ENCODE measurements at places on chromosomes 12 and 14. TPM values are rescaled to one million over a fixed set of nuclear protein-coding genes. Genes with fewer than 3 reads are reported as not detected.
A peak's percentile ranks its signal among the peaks of the same experiment; 100 is the strongest.

DNA sequence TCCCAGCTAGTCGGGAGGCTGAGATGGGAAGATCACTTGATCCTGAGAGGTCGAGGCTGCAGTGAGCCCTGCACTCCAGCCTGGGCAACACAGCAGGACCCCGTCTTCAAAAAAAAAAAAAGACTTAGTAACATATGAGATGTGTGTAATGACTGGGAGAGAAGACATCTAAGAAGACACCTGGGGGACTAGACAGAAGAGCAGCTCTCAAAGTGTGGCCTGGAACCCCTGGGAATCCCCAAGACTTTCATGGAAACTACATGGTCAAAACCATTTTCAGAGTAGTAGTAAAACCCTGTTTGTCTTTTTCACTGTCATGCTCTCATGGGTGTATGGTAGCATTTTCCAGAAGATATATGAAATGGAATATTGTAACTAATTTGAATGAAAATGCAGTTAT lies 45.3 kb downstream of the R3HDM2 start:
- no peak for DNase-seq
- H3K27me3 ChIP-seq, result no peaks in the 10 kb centered on the region
- no peaks in the 10 kb centered on the region for H3K36me3 ChIP-seq

The STYK1 gene
- 6.4 TPM for total RNA-seq

The SERPINA4 gene
- total RNA-seq, result not detected

The SIX1 gene
- total RNA-seq, result 3.7 TPM

- H3K27ac ChIP-seq, result no peak overlapping the region
- H3K27me3 ChIP-seq, result no peaks in the 10 kb centered on the region
- no peak for DNase-seq
- H3K4me1 ChIP-seq, result no peaks in the 10 kb centered on the region
- H3K36me3 ChIP-seq, result no peaks in the 10 kb centered on the region
These were observed 36.1 kb downstream of the ASCL1 start for GRCh38 chr12:102993537-102993936.

DNA sequence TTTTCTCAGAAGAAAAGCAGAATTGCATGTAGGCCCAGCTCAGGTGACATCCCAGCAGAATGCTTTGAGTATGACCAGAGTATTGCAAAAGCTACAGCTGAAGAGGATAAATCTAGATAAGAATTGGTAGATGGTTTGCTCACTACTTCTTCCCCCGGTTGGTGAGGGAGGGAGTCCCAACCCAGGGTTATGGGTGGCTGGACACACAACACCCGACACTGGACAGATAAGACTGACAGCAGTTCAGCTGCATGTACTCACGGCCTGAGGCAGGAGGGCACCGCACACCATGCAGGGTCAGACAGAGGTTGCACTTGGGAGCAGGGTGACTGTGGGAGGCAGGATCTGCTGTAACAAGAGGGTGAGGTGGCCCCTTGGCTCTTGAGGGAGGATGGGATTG lies 1.7 kb upstream of the CLEC4C start:
- H3K36me3 ChIP-seq, result no peaks in the 10 kb centered on the region
- DNase-seq, result no peak
- no peaks in the 10 kb centered on the region for H3K27me3 ChIP-seq
- H3K4me3 ChIP-seq, result no peak overlapping the region
- H3K27ac ChIP-seq, result no peak overlapping the region
- H3K4me1 ChIP-seq, result no peaks in the 10 kb centered on the region

- H3K27ac ChIP-seq, result no peak overlapping the region
- H3K4me3 ChIP-seq, result no peak overlapping the region
- no peaks in the 10 kb centered on the region for H3K27me3 ChIP-seq
- peaks cover 8% of the 10 kb centered on the region for H3K4me1 ChIP-seq
These were observed 183.0 kb downstream of the PHETA1 start for GRCh38 chr12:111185889-111186227.

DNA sequence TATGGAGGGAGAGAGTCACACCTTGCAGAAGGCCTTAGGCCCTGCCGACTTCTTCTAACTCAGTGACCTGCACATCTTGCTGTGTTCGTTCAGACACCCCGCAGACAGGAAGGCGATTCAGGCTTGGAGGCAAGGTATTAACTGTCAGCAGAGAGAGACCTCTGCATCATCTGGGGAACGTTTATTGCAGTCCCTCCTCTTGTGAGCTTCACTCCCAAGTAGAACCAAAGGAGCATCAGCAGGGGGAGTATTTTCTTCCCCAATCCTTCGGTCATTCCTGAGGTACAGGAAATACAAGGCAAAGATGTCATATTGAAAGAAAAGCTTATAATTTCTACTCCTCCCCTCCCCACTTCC lies 217.9 kb downstream of the CRADD start:
- H3K36me3 ChIP-seq, result no peaks in the 10 kb centered on the region
- peak overlapping the region; percentile 61 for H3K27ac ChIP-seq
- peaks cover 14% of the 10 kb centered on the region for H3K4me1 ChIP-seq

DNA sequence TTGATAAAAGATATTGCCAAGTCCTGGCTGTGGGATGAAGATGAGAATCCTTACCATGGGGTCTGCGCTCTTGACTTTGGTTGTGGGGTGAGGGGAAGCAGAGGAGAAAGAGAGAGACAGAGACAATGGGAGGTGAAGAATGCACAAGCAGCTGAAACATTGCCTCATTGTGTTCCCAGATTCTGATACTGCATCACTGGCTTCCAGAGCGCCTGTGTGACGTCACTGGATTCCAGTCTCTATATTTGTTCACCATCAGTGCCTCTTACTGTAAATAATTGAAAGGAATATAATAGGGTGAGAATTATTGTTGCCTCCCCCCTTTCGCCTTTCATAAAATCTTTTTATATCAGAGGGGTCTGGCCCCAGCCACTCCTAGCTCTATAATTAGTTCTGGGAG lies 188.9 kb upstream of the NTF3 start:
- H3K27ac ChIP-seq, result no peak overlapping the region
- no peaks in the 10 kb centered on the region for H3K4me1 ChIP-seq
- no peaks in the 10 kb centered on the region for H3K27me3 ChIP-seq
- H3K4me3 ChIP-seq, result no peak overlapping the region
- DNase-seq, result no peak

DNA sequence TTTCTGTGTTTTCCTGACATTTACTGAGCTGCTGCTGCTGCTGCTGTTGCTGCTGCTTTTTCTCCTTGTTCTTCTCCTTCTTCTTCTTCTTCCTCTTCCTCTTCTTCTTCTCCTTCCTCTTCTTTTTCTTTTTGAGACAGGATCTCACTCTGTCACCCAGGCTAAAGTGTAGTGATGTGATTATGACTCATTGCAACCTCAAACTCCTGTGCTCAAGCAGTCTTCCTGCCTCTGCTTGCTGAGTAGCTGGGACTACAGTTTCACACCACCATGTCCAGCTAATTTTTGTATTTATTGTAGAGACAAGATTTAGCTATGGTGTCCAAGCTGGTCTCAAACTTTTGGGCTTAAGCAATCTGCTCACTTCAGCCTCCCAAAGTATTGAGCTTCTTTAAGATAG lies 95.8 kb downstream of the TMTC3 start:
- H3K27ac ChIP-seq, result no peak overlapping the region
- H3K27me3 ChIP-seq, result no peaks in the 10 kb centered on the region
- DNase-seq, result no peak
- no peaks in the 10 kb centered on the region for H3K36me3 ChIP-seq

The DNAL1 gene
- 4.7 TPM for total RNA-seq

DNA sequence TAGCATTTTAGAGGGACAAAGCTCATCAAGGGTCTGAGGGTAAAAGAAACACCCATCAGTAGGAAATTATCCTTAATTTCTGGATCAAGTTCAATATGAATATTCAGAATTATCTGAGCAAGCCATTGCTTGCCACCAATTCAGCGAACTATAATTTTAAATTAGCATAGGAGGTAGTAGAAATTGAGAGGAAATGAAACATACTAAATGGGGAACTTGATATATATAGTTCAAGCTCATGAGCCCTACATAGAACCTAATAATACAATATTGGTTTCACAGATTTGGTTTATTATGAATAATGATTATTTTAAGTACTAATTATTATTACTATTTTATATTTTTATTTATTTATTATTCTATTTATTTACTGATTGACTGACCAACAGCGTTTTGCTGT lies 42.1 kb upstream of the GXYLT1 start:
- no peaks in the 10 kb centered on the region for H3K27me3 ChIP-seq
- no peaks in the 10 kb centered on the region for H3K4me1 ChIP-seq
- no peak overlapping the region for H3K27ac ChIP-seq
- no peak overlapping the region for H3K4me3 ChIP-seq
- H3K36me3 ChIP-seq, result no peaks in the 10 kb centered on the region

DNA sequence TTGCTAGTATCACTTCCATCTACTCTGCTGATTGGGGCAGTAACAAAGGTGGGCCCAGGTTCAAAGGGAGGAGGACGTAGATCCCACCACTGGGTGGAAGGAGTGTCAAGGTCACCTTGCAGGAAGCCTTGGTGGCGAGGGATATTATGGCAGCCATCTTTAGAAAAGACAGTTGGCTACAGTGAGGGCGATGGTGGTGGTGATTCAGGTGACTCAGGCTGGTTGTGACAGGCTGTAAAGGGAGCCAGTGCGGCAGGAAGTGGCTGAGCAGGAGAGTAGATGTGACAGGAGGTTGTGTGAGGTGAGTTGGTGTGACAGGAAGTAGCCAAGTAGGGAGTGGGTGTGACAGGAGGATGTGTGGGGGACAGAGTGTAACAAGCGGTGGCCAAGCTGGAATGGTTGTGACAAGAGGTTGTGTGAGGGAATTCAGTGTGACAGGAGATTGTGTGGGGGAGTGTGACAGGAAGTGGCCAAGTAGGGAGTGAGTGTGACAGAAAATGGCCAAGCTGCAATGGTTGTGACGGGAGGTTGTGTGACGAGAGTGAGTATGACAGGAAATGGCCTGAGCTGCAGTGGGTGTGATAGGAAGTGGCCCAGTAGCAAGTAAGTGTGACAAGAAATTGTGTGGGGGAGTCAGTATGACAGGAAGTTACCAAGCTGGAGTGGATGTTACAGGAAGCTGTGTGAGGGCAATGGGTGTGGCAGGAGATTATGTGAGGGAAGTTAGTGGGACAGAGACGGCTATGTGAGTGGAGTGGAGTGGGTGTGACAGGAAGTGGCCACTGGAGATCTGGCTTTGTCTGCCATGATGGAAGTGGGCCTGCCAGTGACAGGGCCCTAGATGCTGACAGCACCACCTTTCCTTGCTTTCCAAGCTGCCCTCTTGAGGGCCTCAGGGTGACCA lies 136.5 kb upstream of the MYL2 start:
- H3K4me3 ChIP-seq, result no peak overlapping the region
- DNase-seq, result no peak
